ENCODE measurements at places on chromosomes 6 and 20.

DNA sequence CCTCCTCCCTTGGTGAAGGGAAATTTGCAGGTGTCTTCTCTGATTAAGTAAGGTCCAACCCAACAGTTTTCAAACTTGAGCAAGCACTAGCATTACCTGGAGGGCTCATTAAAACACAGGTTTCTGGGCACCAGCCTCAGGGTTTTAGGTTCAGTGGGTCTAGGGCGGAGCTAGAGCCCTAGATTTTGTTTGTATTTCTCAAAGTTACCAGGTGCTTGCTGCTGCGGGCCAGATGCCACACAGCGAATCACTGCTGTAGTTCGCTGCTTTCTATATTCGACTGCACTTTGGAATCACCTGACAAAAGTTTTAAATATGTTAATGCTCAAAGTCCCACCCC is 869 bp downstream of the COL21A1 start:
- DNase-seq: no peak

- DNase-seq: no peak
Measured at GRCh38 chr6:55528624-55529023, 50.4 kb downstream of the HMGCLL1 start.

GRCh38 chr6:108113557-108114519 is 39.3 kb upstream of the OSTM1 start:
- peak; percentile 38 for DNase-seq

GRCh38 chr20:62890444-62890843 is 28.8 kb upstream of the TCFL5 start:
- DNase-seq: no peak

DNA sequence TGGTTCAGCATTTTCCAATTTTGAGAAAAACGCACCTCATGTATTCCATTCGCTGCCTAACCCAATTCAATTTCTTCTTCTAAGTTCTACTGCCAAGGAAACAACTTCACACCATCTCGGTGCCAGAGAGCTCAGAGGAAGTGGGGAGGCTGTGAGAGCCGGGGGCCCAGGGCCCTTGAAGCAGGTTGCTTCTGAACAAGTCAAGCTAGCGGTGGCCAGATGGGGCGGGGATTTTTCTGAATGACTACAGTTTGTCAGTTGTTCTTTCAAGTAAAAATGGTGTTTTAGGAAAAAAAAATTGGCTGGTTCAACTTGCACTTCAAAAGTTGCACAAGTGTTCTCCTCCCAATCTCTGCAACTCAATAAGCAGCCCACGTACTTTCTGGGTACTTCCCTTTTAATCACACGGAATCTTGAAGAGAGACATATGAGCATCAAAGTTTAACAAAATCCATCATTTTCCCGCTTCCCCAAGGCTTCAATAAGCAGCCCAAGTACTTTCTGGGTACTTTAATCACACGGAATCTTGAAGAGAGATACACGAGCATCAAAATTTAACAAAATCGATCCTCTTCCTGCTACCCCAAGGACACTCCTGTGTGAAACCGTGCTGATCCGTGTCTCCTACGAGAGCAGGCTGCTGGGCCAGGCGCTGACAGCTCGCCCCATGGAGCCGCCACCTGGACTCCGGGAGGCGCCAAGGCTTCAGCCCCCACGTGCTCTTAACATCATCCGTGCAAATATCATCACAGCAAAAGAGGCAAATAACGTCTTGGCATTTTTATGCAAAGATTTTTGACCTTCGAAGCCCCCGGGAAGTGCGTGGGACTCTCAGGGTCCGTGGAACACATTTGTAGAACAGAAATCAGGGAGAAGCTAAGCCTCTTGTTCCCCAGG is 186.7 kb upstream of the PDE10A start:
- peak; percentile 61 for DNase-seq

DNA sequence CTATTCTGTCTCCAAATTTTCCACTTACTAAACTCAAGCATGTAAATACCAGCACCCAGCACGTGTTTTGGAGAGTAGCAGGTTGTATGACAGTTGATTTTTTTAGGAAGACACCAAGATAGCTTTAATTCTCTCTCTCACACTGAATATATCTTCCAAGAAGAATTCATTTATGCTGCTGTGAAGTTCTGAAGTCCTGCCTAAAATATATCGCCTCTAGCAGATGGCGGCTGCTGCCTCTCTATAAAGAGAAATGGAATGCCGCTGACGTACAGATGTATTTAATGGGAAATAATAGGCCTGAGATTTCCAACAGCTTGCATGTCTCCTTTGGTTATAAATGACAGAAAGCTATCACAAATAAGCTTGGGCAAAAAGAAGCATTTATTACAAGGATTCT is 74.7 kb downstream of the PFDN4 start:
- no peak for DNase-seq

GRCh38 chr20:37382482-37383120 is 36.7 kb downstream of the SRC start:
- DNase-seq: no peak

GRCh38 chr6:16174416-16175078 is 45.7 kb downstream of the MYLIP start:
- no peak for DNase-seq

DNA sequence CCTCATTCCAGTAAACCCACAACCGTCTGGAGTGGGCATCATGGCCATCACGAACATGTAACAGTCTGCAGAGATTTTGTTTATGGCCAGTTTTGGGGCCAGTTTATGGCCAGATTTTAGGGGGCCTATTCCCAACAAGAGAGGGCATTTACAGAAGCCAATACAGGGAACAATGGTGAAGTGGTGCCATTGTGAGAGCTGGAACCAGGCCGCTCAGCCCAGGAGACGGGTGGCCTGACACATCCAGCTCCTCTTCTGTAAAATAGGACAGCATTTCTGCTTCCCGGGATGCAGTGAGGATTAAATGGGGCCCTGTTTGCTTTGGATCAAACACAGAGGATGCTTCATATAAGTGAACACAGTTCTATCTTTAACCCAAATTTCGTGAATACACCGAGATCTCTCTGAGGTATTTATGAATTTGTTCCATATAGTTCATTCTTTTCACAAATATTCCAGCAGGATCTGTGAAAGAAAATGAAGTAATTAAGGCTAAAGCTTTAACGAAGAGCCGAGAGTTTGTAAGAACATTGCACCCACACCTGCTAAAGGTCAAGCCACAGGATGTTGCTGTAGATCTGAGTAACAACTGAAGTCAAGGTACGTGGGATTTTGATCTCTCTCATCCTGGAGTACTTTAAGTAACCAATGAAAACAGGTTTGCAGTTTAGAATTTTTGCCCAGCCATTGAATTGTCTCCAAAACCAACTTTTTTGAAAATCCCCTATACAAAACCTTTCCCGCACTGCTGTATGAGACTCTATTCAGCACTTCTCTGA is 14.5 kb upstream of the SIRPG start:
- DNase-seq: no peak

GRCh38 chr20:23640018-23640601 is 2.4 kb upstream of the CST3 start:
- DNase-seq: no peak

DNA sequence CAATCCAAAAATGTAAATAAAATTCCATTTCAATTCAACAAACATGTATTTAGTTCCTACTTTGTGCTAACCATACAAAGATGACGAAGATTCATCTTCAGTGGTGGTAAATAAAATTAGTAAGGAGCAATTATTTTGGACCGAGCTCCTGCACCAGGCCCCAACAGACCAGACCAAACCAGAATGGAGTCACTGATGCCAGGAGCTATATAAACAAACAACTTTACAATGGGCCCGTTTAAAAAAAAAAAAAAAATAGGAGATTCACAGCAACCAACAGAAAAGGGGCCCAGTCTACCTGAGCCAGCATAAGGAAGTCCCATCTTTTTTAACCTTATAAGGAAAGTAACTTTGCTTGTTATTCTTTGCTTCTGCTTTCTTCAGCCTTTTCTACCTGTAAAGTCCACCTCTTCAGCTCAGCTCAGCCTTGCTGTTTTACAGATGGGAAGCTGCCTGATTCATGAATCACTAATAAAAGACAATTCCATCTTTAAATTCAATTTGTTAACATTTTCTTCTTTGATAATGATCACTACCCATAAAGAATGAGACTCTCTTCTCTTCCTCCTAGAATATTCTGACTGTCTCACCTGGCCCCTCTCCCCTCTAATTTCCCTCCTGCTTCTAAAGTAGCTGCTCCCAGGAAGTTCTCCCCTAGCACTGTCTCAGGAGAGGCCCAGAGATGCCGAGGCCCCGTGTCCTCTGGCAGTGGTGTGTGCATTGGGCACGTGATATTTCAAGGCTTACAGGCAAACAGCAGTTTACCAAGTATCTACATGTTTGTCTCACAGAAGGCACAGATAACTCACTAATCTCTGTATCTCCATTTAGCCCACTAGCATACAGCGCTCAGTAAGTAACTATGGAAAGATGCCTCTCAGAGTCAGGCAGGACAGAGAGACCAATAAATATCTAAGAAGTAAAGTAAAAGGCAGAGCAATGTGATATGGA is 8.4 kb downstream of the MBOAT1 start:
- no peak for DNase-seq

DNA sequence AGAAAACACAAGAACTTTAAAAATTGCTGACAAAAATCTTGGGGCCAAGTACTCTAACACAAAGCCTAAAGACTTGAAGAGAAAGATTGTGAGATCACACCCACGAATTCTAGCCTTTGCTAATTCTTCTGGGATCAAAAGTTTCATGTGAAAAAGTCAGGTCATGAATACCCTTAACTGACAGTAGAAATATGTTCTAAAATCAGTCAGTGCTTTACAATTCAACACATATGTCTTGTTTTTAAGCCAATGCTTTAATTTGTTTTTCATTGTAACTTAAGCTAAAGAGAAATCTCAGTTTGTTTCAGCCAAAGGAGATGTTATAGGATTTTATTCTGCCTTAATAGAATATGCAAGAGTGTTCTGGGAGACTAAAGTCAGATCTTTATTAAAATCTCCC is 78.2 kb upstream of the PLEKHG1 start:
- no peak for DNase-seq

DNA sequence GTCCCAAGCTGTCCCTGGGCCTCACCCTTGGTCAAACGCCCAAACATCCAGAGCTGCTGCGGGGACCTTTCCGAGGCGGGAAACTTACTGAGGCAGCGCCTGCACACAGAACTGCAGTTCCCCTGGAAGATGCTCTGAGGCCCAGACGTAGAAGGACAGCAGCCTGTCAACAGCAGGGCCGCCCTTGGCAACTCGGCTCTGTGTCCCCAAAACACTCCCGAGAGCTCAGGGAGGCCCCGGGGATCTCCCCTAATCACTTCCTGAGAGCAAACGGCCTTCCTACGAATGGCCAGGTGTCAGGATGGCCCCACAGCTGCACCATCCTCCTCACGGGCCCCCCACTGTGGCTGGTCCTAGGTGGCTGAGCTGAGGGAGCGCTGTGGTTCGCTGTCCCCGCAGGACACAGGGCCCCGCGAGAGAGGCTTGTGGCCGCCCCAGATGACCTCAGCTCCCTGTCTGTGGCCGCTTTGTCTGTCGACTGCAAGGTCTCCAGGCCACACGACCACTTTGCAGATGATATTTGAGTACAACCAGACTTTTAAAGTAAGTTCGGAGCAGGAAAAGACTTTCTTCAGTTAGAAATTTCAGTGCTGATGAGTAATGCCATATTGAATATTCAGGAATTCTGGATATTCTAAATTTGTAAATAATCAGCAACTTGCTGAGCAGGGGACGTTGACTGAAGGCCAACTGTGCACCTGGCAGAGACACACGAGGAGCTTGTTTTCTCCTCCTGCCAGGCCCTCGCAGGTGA is 46.0 kb downstream of the DLL1 start:
- DNase-seq: no peak

DNA sequence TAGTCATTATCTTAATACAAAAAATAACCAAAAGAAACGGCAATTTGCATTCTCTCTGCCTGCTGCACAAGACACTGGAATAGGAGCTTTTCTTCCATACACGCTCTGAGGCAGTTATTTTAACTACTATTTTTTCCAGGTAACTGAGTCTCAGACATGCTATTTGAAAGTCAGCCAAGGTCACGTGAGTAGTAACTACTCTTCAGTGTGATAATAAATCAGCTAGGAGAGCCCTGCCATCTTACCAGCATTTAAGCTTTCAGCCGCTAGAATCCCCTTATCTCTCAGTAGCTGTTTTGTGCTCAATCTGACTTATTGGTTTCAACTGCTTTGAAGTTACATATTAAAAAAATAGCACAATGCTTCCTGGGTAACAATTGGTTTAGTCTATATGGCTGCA is 84.5 kb downstream of the NRN1 start:
- DNase-seq: no peak

- DNase-seq: no peak
Measured at GRCh38 chr6:36130667-36131510, 576 bp downstream of the MAPK13 start.

GRCh38 chr6:13711324-13711732 is 307 bp downstream of the RANBP9 start:
- no peak for DNase-seq

GRCh38 chr6:20404641-20405032 is 3.0 kb downstream of the E2F3 start:
- peak; percentile 83 for DNase-seq

DNA sequence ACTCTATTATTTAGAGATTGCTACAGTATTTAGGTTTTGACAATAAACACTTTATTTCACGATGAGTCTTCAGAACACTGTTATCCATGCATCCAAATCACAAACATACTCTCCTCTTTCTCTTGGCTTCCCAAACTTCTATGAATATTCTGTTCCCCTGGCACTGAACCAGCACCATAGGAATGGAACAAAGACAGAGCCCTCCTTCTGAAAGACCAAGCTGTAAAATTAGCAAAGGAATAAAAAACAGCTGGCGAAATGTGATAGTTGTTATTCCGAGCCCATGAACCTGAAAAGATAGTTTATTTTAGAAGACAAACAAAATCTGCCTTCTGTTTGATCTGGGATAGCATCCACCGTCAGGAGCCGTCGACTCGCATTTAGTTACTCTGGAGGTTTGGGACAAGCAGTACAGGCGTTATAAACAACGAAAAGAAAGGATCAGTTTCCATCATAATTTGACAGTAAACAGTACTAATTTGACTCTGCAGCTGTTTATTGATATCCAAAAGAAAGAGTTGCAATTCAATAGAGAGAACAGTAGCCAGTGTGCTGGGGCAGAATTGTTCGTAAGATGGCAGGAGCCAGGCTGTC is 161.4 kb downstream of the CLIC5 start:
- no peak for DNase-seq

DNA sequence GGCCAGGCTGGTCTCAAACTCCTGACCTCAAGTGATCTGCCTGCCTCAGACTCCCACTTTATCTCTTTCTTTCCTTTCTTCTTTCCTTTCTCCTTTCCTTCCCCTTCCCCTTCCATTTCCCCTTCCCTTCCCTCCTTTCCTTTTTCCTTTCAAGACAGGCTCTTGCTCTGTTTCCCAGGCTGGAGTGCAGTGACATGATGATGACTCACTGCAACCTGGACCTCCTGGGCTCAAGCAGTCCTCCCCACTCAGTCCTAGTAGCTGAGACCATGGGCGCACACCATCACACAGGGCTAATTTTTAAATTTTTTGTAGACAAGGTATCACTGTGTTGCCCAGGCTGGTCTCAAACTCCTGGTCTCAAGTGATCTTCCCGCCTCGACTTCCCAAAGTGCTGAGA is 377.6 kb upstream of the ZFP64 start:
- DNase-seq: no peak

Data from DND-41 (cell line).